ENCODE measurements at places on chromosomes 5 and 9.
A peak's percentile ranks its signal among the peaks of the same experiment; 100 is the strongest.

- DNase-seq = no peak
Observed at GRCh38 chr5:95709967-95710650, 21.0 kb upstream of the RHOBTB3 start.

DNA sequence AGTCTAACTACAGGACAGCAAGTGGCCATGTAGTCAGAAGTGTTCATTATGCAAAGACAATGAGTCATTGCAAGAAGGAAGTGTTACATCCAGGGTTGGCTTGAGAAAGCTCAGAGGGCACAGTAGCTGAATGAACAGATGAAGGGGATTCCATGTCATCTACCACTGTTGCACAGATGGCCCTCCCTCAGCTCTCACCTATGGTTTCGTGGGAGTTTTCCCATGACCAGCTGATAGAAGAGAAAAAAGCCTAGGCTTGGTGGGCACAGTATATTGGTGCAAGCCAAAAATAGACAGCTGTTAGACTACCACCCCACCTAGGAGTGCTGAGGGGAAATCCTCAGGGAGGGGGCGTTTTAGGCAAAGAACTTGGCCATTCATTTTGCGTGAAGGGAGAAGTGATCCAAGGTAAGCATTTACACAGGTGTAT is 217.0 kb downstream of the DMRT2 start:
- no peak for DNase-seq

DNA sequence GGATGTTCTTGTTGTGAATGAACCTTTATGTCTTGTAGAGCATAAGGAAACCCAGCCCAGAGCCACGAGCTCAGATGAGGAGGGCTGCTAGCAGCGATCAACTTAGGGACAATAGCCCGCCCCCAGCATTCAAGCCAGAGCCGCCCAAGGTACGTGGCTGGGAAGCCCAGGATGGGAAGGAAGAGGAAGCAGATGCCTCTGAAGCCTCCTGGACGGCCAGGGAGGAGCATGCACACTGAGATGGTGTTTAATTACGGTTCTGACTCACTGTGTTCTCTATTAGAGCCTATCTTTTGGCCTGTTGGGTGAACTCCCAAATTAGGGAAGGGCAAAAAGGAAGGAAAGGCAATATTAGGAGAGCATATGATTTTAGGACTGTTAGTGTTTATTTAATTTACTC is 75.3 kb downstream of the TJP2 start:
- no peak for DNase-seq

DNA sequence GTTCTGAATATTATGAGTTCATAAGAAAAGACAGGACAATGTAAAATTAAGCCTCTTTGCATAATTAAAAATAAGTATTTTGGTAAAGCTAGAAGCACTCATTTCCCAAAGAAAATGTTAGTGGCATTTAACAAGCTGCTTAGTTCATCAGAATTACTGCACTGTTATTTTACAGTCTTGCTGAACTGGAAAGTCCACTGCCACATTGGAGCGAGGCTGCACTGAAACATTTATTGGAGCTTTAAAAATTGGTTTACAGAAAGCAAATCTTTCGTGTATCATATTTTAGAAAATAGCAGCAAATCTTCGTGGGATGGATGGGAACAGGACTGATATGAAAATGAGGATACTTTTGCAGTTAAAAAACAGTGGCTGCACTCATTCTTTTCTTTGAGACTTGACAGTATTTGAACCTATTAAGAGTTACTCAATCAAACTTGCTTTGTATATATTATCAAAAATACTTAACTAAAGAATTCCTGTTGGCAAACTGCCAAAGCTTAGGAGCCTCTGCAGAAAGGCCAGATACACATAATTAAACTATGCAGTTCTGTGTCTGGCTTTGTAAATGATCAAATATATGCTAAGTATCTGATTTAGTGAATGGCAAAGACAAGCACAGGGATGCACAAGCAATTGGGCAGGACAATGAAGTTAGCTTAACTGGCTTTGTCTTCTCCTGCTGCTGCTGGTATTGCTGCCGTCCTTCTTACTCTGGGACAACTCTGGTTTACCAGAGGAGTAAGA is 16.5 kb upstream of the FBXL7 start:
- DNase-seq = no peak

GRCh38 chr9:109107402-109108240 is 12.1 kb downstream of the TMEM245 start:
- no peak for DNase-seq

GRCh38 chr5:131706281-131706680 is 71.3 kb upstream of the RAPGEF6 start:
- DNase-seq = no peak

GRCh38 chr5:87581661-87582060 is 168.9 kb upstream of the CCNH start:
- no peak for DNase-seq

DNA sequence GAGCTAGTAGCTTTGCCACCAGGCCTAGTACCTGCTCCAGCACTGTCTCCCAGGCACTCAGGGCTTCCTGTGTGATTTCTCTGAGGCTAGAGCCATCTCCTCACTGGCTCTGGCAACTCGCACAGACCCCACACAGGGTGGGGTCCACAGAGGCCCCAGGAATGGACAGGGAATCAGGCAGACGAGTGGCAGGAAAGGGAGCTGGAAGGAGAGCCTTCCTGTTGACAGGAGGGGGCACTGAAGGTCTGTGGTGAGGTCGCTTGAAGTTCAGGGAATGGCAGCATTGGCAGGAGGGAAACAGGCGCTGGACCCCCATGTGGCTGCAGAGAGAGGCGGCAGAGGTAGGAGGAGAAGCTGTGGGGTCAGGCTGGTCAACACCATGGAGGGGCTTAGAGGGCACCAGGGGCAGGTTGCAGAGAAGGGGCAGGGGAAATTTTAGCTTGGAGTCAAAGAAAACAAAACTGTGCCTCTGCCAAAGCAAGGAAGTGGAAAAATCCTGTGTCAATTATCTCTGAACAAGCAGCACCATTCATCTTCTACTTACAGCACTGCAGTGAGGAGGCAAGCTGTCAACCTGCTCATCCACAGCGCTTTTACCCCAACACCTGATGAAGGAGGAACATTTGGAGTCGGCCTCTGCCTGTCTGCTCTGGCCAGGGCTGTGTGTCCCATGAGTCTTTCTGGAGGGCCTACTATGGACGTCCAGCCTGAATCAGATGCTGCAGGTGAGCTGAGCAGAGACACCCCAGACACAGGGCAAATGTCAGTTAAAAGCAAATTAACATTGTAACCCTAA is 270.2 kb downstream of the FSTL4 start:
- DNase-seq = no peak

DNA sequence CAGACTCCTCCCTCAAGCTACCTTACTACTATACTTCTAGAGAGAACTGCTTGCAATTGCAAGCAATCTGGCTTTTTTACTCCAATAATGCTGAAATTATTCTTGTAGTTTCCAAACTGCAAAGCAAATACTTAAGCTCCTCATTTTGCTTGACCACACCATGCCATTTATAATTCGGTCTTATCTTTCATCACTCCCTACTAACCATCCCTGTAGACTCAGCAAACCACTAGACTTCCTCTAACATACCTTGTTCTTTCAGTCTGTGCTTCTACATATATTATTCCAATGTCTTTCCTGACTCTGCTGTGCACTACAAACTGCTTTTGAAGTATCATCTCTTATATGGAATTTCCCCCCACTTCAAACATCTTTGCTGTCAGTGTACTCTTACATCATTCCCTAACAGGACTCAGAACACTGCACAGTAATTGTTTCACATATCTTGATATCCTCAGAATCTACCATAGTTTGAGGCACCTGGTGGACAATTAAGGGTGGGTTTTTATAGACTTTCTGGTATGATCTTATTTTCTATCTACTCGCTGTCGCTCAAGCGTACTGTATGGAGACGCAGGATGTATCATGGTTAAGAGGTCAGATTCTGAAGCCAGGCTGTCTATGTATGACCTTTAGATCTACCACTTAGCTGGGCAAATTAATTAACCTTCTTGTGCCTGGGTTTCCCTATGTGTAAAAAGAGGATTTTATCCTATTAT is 2.8 kb downstream of the IL6ST start:
- no peak for DNase-seq

- no peak for DNase-seq
Observed at GRCh38 chr9:80305136-80305535, 733.4 kb downstream of the TLE4 start.

DNA sequence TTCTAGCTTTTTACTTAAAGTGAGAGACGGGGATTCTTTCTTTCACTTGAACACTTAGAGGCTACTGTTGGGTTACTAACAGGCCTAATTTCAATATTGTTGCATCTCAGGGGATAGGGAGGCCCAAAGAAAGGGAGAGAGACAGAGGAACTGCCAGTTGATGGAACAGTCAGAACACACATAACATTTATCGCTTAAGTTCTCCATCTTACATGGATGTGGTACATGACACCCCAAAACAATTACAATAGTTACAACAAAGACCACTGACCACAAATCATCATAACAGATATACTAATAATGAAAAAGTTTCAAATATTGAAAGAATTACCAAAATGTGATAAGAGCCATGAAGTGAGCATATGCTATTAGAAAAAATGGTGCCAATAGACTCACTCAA is 4.3 kb upstream of the RIC1 start:
- peak; percentile 28 for DNase-seq

GRCh38 chr9:72477930-72478518 is 43.4 kb upstream of the TMC1 start:
- no peak for DNase-seq

DNA sequence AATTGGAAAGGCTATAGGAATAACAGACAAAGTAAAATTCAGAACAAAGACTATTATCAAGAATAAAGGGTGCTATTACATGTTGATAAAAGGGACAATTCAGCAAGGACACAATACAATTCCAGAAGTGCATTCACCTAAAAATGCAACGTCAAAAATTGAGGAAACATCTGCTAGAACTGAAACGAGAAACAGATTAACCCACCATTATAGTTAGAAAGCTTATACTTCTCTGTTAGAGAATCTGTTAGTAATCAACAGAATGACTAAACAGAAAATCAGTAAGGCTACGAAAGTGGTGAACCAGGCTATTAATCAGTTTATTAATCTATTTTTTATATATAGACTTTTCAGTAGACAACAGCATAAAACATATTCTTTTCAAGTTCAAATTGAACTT is 14.8 kb downstream of the FCN1 start:
- no peak for DNase-seq

- DNase-seq = no peak
Observed at GRCh38 chr9:103802068-103802467, 292.0 kb upstream of the SMC2 start.

DNA sequence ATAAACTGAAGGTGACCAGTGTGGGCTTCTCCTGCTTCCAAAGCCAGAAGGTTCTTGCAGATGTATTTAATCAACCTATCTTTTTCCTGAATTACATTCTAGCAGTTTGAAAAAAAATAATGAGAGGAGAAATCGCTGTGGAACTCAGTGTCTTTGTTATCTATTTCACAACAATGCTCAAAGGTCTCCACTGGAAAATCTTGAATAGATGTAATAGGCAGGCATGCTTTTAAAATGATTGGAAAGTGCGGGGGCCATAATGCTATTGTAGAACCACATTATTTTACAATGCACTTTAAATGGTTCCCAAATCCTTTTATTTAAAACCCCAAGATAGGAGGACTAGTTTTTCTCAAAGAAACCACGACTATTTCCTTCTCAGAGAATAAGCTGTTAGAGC is 23.3 kb downstream of the ENC1 start:
- DNase-seq = no peak

GRCh38 chr5:149420545-149421371 is 41.7 kb upstream of the IL17B start:
- no peak for DNase-seq

- DNase-seq = no peak
Observed at GRCh38 chr9:79955300-79955699, 383.5 kb downstream of the TLE4 start.

DNA sequence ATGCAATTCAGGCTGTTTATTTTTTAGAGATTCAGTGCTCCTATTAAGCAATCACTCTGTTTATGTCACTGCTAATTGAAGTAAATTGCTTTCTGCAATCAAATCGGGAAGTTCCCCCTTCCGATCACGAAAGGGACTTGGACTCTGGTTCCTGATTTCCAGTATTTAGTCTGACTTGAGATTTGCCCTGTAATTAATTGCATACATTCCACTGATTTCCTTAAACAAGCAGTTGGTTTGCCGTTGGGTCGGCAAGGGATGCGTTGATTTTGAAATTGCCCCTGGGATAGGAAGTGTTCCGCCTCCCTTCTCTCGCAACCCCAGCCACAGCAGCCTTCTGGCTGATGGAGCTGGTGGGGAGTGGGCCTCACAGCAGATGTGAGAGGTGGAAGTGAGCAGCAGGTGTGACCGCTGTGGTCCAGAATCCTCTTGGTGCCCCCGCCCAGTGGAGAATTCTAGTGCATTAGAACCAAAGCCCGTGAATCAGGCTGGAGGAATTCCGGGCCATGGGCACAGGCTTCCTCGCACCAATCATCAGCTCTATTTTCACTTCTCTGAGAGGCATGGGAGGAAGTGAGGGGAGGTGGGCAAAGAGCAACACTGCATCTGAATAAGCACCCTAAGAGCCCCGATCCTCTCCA is 102.5 kb downstream of the SPRY4 start:
- no peak for DNase-seq

GRCh38 chr9:86829496-86830046 is 117.7 kb downstream of the GAS1 start:
- DNase-seq = no peak

GRCh38 chr9:652914-653313 is 188.6 kb upstream of the DMRT1 start:
- DNase-seq = no peak

DNA sequence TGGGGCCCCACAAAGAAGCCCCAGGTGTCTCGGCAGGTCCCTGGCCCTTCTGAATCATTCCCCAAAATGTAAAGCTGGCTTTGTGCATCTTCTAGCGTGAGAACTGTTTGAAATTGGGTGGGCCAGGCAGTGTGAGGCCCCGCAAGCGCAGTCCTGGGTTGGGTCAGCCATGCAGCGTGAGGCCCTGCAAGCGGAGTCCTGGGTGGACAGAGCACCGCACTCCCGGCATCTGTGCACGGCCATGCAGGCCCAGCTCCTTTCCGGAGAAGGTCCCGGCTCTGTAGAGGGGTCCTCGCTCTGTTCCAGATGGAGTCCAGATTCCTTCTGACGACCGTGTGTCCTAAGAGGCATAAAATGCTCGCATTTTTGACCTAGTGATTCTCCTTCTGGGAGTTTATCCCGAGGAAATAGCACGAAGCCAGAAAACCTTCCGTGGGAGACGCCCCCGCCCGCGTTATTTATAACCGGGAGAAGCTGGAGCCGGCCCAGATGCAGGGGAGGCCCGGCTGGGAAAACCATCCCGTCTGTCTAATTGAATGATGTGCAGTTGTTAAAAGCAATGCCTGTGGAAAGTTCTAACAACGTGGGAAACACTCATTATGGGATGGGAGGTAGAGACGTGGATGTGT is 19.4 kb upstream of the NOTCH1 start:
- DNase-seq = no peak

DNA sequence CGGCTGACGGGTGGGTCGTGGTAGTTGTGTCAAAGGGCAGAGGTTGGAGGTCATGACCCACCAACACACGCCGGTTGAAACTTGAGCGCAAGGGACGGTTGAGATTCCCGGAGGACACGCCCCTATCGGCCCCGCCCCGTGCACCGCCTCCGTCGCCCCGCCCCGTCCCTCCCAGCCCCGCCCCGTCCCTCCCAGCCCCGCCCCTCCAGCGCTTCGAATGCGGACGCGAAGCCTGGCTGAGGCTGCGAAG is 226 bp upstream of the RANBP17 start:
- DNase-seq = no peak
